ENCODE measurements at places on chromosomes 5 and 9.

- no peak overlapping the region for H3K4me3 ChIP-seq
- no peaks in the 10 kb centered on the region for H3K4me1 ChIP-seq
- no peaks in the 10 kb centered on the region for H3K36me3 ChIP-seq
- no peak overlapping the region for H3K27ac ChIP-seq
- DNase-seq, result no peak
Measured at GRCh38 chr5:145872486-145872885, 328 bp downstream of the GRXCR2 start.

GRCh38 chr9:133119103-133119845 lies 1.8 kb downstream of the RALGDS start:
- H3K4me3 ChIP-seq, result no peak overlapping the region
- no peaks in the 10 kb centered on the region for H3K27me3 ChIP-seq
- peak overlapping the region; percentile 83 for H3K27ac ChIP-seq
- H3K36me3 ChIP-seq, result no peaks in the 10 kb centered on the region

- H3K27ac ChIP-seq, result no peak overlapping the region
- no peak for DNase-seq
- H3K4me1 ChIP-seq, result no peaks in the 10 kb centered on the region
- H3K27me3 ChIP-seq, result no peaks in the 10 kb centered on the region
Measured at GRCh38 chr5:149616727-149617285, 35.5 kb downstream of the ARHGEF37 start.

GRCh38 chr5:37109338-37109737 lies 139.8 kb downstream of the CPLANE1 start:
- DNase-seq, result no peak
- H3K4me1 ChIP-seq, result no peaks in the 10 kb centered on the region
- no peaks in the 10 kb centered on the region for H3K27me3 ChIP-seq
- H3K36me3 ChIP-seq, result peaks cover 5% of the 10 kb centered on the region

DNA sequence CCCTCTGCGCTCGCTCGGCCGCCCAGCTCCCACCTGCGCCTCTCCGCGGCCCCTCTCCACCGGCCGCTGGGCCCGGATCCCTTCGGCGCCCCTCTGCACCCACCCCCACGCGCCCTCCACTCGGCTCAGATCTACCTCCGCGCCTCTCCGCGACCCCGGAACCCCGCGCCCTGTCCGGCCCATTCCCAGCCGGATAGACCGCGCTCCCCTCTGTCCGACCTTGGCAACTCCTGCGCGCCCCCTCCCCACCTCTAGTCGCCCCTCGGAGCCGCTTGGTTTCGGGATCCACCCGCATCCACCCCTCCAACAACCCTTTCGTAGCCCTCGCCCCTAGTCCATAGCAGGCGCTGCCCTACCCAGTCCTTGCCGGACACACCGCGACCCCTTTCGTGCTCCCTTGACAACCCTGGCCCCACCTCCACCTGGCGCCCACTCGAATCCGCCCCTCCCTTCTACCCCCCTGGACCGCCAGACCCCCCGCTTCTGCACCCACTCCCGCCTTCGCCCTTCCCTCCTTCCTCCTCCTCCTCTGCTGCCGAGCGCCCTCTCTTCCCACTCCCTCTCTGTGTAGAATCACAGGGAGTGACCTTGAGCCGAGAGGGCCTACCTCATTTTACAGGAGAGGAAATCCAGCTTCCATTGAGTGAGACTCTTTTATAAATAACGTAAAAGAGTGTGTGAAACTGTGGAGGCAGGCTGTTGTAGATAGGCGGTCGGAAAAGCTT lies 525 bp upstream of the AK3 start:
- no peaks in the 10 kb centered on the region for H3K36me3 ChIP-seq
- peak overlapping the region; percentile 46 for H3K4me3 ChIP-seq
- peaks cover 22% of the 10 kb centered on the region for H3K4me1 ChIP-seq
- H3K27me3 ChIP-seq, result no peaks in the 10 kb centered on the region
- H3K27ac ChIP-seq, result peak overlapping the region; percentile 99

DNA sequence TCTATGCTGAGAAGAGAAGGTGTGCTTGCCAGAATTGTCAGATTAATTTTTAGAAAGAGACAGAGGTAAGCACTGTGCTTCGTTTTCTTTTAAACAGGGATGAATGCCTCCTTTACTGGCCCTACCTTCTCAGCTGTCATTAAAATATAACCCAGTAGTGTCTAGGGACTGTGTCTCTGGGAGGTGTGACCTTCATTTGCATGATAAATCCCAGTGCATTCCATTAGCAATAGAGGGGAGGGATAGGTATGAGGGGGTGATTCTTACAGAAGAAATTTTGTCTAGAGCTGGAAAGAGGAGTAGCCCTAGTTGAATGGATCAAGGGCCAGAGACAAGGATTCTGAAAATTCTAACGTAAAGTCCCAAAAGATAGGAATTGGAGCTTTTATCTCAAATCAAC lies 351.5 kb downstream of the BNC2 start:
- peaks cover 36% of the 10 kb centered on the region for H3K4me1 ChIP-seq
- no peaks in the 10 kb centered on the region for H3K27me3 ChIP-seq
- H3K27ac ChIP-seq, result no peak overlapping the region
- no peak for DNase-seq
- no peaks in the 10 kb centered on the region for H3K36me3 ChIP-seq

- H3K27ac ChIP-seq, result no peak overlapping the region
- H3K4me1 ChIP-seq, result no peaks in the 10 kb centered on the region
- H3K4me3 ChIP-seq, result no peak overlapping the region
- DNase-seq, result no peak
Measured at GRCh38 chr5:2303431-2304100, 420.8 kb upstream of the IRX4 start.

GRCh38 chr9:9905736-9906135 lies 707.1 kb downstream of the PTPRD start:
- H3K36me3 ChIP-seq, result no peaks in the 10 kb centered on the region
- no peaks in the 10 kb centered on the region for H3K4me1 ChIP-seq
- H3K4me3 ChIP-seq, result no peak overlapping the region
- no peaks in the 10 kb centered on the region for H3K27me3 ChIP-seq
- H3K27ac ChIP-seq, result no peak overlapping the region
- no peak for DNase-seq

DNA sequence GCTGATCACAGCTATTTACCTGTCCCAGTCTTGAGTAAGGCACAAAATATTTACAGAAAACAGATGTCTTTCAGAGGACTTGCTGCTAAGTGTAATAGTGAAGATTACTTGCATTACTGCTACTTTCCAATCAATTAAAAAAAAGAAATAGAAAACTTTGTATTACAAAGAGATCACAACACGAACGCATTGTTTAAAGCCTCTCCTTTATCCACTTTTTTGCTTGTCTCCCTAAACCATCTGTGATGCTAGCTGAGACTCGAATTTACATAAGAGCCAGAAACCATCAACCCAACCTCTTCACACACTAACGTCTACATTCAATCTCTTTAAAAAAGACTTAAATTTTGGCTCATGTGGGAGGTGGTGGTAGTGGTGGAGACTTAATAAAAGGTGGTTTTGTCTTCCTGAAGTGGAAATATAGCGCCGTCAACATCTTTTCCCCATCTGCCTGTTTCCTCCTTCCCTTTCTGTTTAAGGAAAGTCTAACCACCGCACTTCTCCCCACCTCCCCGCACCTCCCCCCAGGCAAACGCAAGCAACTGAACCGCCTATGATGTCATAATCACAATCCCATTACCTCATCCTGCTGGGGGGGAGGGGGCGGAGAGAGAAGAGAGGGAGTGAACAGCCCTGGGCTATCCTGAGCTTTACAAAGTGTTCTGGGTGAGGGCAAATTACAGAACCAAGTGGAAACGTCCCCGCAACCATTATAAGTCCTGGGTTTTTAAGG lies 948 bp upstream of the FAM53C start:
- H3K27ac ChIP-seq, result peak overlapping the region; percentile 98
- H3K27me3 ChIP-seq, result no peaks in the 10 kb centered on the region
- H3K36me3 ChIP-seq, result no peaks in the 10 kb centered on the region
- H3K4me1 ChIP-seq, result peaks cover 16% of the 10 kb centered on the region

- no peak overlapping the region for H3K27ac ChIP-seq
- no peaks in the 10 kb centered on the region for H3K4me1 ChIP-seq
Measured at GRCh38 chr5:59887274-59887673, 6.3 kb downstream of the PDE4D start.

GRCh38 chr5:7884491-7885267 lies 15.7 kb downstream of the MTRR start:
- DNase-seq, result no peak
- H3K27me3 ChIP-seq, result no peaks in the 10 kb centered on the region

- H3K27ac ChIP-seq, result peak overlapping the region; percentile 79
- peaks cover 31% of the 10 kb centered on the region for H3K4me1 ChIP-seq
- no peak for DNase-seq
- H3K36me3 ChIP-seq, result no peaks in the 10 kb centered on the region
Measured at GRCh38 chr5:119323601-119324000, 32.2 kb upstream of the TNFAIP8 start.

- no peak overlapping the region for H3K4me3 ChIP-seq
- DNase-seq, result no peak
- peaks cover 21% of the 10 kb centered on the region for H3K4me1 ChIP-seq
- H3K36me3 ChIP-seq, result no peaks in the 10 kb centered on the region
Measured at GRCh38 chr5:118554981-118555380, 433.4 kb downstream of the DTWD2 start.

DNA sequence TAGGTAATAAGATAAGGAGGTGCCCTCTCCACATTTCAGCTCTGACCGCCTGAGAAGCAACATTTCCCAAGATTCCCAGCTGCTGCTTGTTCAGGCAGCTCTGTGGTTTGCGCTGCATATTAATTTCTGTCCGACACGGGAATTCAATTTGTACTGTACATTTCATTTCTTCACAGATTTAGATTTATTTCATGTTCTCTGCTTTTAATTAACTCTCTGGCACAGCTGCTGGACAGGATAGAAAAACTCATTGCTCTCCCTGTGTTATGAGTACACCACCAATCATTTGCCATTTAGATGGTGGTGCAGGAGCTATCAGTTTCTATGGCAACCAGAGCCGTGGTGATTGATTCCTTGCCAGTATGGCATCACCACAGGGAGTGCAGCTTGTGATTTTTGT lies 558.5 kb downstream of the DMRTA1 start:
- H3K4me3 ChIP-seq, result no peak overlapping the region
- H3K27me3 ChIP-seq, result no peaks in the 10 kb centered on the region
- H3K4me1 ChIP-seq, result no peaks in the 10 kb centered on the region
- DNase-seq, result no peak
- no peak overlapping the region for H3K27ac ChIP-seq

DNA sequence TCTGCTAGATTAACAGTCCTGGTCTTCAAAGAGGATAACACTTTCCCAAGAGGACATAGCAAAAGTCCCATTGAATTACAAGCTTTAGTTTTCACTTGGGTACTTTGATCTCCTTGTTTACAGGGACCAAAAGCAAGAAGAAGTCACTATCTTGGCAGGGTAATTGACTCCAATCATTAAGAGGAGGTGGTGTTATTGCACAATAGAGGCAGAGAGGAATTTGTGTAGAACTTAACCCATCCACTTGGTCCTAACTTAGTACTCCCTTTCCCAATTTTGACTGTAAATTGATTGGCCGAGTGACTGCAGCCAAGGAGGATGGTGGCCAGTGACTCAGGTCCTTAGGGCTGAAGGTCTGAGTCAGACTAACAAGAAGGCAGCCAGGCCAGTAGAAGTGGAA lies 9.3 kb upstream of the TRPC7 start:
- no peak for DNase-seq
- H3K27me3 ChIP-seq, result no peaks in the 10 kb centered on the region
- H3K27ac ChIP-seq, result no peak overlapping the region
- no peaks in the 10 kb centered on the region for H3K4me1 ChIP-seq
- H3K36me3 ChIP-seq, result no peaks in the 10 kb centered on the region

DNA sequence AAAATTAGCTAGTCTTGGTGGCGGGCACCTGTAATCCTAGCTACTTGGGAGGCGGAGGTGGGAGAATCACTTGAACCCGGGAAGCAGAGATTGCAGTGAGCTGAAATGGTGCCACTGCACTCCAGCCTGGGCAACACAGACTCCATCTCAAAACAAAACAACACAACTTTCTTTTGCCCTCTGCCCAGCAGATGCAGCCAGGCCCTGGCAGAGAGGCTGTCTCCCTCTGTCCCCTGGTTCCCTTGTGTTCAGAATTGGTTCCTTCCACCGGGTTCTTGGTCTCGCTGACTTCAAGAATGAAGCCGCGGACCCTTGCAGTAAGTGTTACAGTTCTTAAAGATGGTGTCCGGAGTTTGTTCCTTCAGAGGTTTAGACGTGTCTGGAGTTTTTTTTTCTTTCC lies 30.2 kb upstream of the CEP72 start:
- no peak overlapping the region for H3K27ac ChIP-seq
- H3K4me1 ChIP-seq, result no peaks in the 10 kb centered on the region
- no peak for DNase-seq

Data from hepatocyte (in vitro differentiated cells).